Stimulated activated CD4-positive, alpha-beta T cell treated with anti-CD3 and anti-CD28 coated beads, Interleukin-1b, Interleukin-23, amount 100 ng/mL, for 1 hour (primary cell): ENCODE measurements at places on chromosomes 7 and 10.

DNA sequence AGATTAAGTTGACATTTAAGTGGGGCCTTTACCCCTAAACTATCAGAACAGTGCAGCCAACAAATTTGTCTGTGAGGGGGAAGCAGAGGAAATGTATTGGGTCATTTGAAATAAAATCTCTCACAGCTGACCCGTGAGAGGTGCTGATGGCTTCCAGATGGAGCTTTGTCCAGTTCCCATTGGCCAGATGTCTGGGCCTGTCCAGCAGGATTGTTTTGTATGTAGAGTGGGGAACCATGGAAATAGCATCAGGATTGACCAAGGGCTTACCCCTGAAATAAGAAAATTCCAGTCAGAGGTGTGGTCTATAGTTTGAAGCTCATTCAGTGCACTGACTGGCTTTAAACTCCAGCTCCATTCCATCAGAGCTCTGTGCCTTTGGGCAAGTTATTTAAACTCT lies 50.6 kb downstream of the INHBA start:
- DNase-seq, result no peak

DNA sequence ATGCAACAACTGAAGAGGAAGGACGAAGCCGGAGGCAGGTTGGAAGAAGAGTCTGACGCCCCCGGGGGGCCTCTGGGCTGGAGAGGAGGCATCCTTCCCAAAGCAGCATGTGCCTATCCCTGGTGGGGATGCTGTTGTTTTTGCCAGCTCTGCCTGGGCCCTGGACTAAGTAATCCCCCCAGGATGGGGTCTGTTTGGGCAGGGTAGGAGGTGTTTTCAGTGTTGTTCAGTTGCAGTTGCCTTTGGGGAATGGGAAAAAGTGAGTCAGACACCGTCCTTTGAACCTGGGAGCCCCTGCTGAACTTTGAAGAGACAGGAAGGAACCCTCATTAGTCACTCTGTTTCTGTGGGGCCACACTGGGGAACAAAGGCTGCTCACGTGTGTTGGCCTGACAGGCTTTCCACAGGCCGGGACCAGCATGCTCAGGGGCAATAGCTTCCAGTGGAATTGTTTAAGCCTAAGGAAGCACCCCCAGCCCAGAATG lies 35.2 kb upstream of the GDF10 start:
- DNase-seq, result peak; percentile 62

GRCh38 chr7:40996233-40996677 lies 706.6 kb downstream of the INHBA start:
- no peak for DNase-seq

DNA sequence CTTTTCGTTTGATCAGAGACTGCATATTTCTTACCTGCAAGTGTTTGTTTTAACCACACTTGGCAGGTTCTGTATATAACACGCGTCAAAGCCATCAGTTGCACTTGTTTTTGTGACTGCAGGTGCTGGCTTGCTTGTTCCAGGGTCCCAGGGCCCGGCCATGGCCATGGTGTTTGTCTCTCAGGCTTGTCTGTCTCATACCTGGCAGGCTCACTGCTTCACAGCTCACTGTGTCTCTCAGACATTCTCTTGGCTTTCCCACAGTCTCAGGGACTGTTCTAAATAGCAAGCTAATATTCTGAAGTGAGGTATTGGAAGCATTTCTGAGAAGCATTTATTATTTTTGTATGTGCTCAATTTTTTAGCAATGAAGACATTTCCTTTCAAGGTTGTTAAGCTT lies 46.9 kb downstream of the GPR141 start:
- no peak for DNase-seq

DNA sequence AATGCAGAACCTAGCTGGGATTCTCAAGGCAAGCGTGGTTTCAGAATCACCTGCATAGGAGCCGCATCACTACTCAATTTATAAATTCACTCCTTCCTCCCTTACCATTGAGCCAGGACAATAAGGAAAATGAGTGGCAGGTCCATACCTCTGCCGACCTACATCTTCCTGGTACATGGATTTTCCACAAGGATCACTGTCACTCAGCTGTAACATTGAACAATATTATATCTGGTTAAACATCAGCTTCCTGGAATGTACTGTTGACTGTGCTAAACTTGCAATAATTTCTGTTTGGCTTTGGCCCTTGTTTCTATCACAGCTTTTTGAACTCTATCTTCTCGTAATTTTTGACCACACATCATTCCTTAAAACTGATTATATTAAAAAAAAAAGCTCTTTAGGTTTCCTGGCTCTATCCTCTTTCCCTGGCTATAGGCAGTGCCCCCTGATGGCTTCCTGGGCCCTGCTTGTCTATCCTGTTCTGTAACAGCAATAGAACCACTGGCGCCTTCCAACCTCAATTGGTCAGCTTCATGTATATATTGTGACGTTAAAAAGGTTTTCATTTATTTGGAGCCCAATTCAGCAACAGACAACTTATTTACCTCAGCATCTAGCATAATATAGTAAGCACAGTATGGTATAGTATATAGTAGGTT lies 59.2 kb downstream of the RNLS start:
- DNase-seq, result no peak
